Activated CD4-positive, alpha-beta T cell treated with anti-CD3 and anti-CD28 coated beads for 36 hours (primary cell): ENCODE measurements at places on chromosomes 11 and 22. TPM values are rescaled to one million over a fixed set of nuclear protein-coding genes. Genes with fewer than 3 reads are reported as not detected.

Gene BEST1
- total RNA-seq, result 0.65 TPM

Gene LGR4
- total RNA-seq, result 0.19 TPM

Gene TECTA
- total RNA-seq, result 0.37 TPM

Gene CLTCL1
- 0.76 TPM for total RNA-seq

Gene GPR83
- 0.12 TPM for total RNA-seq

Gene ADAMTS8
- not detected for total RNA-seq

Gene EFEMP2
- total RNA-seq, result 20.2 TPM

Gene KDM4D
- 1.5 TPM for total RNA-seq

Gene GRAP2
- 40.6 TPM for total RNA-seq

Gene ELMOD1
- total RNA-seq, result not detected

Gene ADM2
- total RNA-seq, result 7.5 TPM

Gene CARNS1
- total RNA-seq, result 1.6 TPM

Gene FGF3
- not detected for total RNA-seq

Gene OR8D4
- total RNA-seq, result not detected

Gene MOV10L1
- not detected for total RNA-seq

Gene FXYD6
- total RNA-seq, result 0.47 TPM

Gene TSGA10IP
- not detected for total RNA-seq

Gene MIAT
- total RNA-seq, result 19.7 TPM

Gene APOL1
- 32.0 TPM for total RNA-seq

Gene MMP11
- 1.1 TPM for total RNA-seq

Gene PANX3
- total RNA-seq, result not detected

Gene IL18
- total RNA-seq, result not detected
